SW 1271 (cell line): ENCODE measurements at places on chromosomes 3 and 15.

DNA sequence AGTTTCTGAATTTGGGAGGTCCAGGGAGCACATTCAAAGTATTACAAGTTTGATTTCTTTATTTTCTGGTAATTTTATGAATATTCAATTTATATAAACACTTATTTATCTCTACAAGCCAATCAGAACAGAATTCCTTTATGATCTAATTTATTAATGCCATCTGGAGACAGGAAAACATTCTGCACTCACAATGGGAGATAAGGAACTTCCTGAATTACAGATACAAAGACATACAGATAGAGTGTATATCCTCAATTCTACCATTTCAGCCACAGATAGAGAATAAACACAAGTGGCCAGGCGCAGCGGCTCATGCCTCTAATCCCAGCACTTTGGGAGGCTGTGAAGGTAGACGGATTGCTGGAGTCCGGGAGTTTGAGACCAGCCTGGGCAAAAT, 86.0 kb downstream of the IQCH start:
- no peak for DNase-seq

- DNase-seq = no peak
Measured at GRCh38 chr3:126515066-126515706, 2.4 kb downstream of the UROC1 start.

DNA sequence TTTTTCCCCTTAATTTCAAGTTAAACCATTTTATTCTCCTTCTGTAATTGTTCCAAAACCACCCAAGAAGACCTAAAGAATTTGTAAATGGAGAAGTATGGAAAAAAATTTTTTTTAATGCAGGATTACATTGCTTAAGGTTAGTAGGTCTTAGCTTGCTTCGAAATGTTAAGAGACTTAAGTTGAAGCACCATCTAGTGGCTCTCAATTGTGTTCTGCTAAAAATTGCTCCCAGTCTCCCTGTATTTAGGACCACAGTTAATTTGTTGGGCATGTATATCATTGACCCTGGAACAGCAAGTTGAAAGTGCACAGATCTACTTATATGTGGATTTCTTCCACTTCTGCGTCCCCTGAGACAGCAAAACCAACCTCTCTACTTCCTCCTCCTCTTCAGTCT, 32.4 kb downstream of the CD200R1L start:
- DNase-seq = peak; percentile 36

GRCh38 chr15:33503681-33504080, 192.9 kb downstream of the RYR3 start:
- DNase-seq = no peak

DNA sequence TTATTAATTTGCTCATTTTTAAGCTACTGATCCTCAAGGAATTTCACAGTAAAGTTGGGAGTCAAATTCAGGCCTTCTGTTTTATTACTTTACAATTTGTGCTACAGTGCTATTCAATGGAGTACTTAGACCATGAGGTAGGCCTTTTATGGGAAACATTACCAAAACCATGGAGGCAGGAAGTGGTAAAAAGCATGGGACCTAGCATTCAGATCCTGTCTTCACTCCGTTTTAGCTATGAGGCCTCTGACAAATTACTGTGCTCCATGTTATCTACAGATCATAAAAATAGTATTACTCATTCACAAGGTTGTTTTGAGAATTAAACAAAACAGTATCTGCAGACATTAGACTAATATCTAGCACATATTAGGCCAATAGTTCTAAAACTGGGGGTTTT, 140.6 kb upstream of the SLITRK3 start:
- no peak for DNase-seq

DNA sequence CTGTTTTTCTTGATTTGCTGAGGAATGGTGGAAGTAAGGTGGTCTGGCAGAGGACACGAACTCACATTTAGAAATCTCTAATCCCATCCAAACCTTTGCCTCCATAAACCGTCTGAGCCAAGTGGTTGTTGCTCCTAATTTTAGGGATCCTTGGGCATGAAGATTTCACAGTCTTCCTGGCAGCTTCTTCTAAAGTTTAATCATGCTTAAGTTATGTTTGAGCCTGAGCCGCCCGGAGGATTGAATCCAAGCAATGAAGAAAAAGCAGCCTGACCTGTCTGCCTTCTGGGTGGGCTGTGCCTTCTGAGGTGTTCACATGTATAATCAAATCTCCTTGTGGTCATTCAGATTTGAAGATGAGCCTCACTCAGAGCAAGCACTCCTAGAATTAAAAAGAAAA, 249.0 kb downstream of the CD47 start:
- no peak for DNase-seq

- DNase-seq = no peak
Measured at GRCh38 chr15:67836134-67836455, 3.8 kb downstream of the RNU6-1 start.

GRCh38 chr3:15497964-15498363, 23.5 kb downstream of the COLQ start:
- DNase-seq = no peak

DNA sequence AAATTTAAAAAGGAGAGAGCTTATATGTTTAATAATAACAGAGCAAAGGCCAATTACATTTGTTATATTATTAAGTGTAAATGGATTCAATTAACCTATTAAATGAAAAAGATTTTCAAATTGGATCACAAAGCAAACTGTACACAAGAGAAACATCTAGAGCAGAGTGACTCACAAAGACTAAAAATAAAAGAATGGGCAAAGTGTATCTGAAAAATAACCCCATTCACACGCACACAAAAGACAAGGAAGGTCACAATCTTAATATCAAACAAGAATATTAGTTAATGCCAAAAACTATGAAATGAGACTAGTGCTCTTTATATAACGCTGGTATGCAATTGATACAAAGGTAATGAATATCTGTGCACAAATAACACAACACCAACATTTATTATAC, 65.7 kb downstream of the MOBP start:
- no peak for DNase-seq

GRCh38 chr3:135503760-135504686, 461.5 kb upstream of the PPP2R3A start:
- DNase-seq = peak; percentile 6

- no peak for DNase-seq
Measured at GRCh38 chr3:141846050-141846433, 30.4 kb upstream of the ATP1B3 start.

GRCh38 chr3:109356442-109357155, 19.3 kb upstream of the DPPA4 start:
- DNase-seq = no peak

DNA sequence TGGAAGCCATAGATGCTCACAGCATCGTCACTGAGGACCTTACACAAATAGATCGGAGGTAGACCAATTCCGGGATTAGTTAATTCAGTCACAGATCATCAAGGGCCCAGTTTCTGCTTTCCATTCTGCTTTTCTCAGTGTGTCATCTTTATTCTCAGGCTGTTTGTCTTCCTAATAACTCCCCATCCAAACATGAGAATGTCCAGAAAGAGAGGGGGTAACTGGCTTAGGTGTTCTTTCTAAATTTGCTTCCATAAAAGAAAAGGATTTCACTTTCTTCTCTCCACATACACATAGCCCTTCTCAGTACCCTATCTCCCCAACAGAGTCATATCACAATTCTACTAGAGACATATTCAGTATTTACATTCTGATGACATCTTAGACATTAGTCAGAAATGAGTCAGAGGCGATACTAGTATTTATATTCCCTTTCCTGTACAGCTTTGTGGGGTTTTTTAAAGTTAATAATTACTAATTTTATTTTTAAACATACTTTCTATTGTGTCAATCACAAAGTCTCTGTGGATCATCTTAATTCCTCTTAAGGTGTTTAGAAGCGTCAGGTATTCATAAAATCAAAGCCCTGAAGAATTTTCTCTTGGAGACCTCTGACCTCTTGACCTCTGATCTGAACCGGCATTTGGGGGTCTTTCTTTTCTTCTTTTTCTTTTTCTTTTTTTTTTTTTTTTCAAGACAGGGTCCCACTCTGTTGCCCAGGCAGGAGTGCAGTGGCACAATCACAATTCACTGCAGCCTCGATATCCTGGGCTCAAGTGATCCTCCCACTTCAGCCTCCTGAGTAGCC, 24.3 kb upstream of the IL12A start:
- peak; percentile 63 for DNase-seq

DNA sequence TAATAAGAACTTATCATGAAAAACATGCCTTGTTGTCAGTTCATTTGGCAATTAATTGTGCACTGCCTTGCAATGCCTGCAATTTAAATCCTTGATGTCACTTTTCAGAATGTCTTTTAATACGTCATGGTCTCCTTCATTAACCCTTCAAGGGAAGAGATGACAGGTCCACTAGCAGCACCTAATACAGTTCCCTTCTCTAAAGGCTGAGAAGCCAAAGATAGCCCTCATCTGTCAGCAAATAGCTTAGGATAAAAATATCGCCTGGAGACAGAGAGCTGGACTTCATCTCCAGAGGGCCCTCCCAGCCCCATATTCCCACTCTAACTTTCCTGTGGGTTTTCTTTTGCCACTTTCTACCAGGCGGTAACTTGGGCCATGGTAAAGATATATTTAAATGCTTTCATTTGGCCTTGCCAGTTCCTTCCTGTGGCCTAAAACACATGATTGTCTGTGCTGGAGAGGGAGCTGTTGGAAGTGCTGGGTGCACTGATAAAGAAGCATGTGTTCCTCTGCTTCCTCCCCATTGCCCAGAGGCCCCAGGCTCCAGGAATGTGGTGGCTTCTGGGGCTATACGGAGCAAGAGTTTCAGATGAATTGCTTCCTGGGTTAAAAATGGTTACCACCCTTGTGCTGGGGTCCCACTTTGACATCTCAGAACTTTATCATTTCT, 76.3 kb upstream of the UMPS start:
- no peak for DNase-seq

DNA sequence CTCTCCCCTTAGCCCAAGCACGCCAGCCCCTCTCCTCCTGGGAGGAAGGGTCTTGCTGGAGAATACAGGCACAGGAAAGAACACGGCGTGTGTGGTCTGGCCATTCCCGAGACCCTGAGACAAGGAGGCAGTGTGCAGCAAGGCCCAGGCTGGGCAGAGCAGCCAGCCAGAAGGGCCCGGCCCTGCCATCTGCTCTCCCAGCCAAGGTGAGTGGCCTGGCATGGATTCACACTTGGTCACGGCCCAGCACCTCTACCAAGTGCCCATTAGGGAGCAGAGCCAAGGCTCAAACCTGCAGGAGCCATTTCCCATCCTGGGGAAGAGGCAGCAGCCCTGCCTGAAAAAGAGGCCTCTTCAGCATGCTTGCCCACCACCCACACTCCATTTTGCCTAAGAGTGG, 28.6 kb downstream of the MEGF11 start:
- no peak for DNase-seq

GRCh38 chr3:58659051-58659675, 7.4 kb downstream of the FAM3D start:
- no peak for DNase-seq

DNA sequence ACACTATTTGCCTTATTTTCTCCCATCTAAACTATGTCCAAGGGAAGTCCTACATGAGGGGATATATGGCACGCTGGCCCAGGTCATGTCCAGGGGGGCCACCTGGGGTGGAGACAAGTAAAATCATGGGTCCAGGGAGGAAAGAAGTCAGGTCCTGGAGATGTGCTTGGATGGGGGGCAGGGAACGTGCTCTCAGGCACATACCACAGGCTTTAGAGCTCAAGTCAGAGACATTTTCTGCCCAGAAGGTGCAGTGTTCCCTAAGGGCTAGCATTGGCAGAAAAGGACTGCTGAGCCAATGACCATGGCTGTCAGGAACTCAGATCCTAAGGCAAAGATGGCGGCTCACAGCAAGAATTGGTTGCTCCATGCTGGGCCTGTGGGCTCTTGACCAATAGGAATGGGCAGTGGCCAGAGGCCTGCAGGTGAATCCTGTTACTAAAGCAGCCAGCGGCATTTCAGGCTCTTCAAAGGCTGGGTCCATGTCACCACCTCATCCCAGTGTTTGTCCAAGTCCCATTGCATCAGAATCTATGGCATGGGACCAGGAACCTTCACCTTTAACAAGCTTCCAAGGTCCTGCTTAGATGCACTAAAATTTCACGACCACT, 175.0 kb downstream of the RPLP1 start:
- no peak for DNase-seq

DNA sequence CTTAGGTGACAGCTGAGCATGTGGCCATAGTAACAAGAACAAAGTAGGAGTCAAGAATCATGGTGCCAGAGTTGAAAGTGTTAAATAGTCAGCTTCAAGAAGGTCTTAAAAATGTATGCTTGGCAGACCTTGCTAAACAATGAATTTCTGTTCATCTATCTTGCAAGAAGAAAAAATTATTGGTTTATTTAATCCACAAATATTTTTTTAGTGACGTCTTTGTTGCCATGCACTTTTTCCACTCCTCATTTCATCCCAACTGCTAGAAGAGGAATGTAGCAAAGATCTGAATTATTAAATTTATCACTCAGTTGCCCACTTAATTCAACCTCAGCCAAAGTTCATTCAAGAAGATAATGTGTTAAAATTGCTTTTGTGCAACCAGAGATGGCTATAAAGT, 3.2 kb upstream of the SLC4A7 start:
- DNase-seq = no peak

DNA sequence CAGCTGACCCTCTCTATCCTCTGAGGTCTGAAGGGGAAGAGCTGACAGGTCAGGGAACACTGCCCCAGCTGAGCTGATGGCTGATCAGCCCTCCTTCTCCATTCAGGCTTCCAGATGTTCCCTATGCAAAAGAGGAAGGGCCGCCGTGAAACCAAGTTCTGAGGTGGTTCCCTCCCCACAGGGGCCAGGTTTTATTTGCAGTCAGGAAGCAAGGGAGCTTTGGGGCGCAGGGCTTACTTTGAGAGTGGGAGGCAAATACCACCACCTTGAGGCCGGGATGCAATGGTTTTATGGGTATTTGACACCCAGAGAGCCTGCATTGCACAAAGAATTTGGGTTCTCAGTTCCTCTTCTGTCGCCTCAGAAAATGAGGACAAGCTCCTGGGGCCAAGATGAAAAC, 186.9 kb downstream of the ARRDC4 start:
- DNase-seq = no peak

GRCh38 chr3:114274929-114275328, 18.9 kb upstream of the TIGIT start:
- no peak for DNase-seq

DNA sequence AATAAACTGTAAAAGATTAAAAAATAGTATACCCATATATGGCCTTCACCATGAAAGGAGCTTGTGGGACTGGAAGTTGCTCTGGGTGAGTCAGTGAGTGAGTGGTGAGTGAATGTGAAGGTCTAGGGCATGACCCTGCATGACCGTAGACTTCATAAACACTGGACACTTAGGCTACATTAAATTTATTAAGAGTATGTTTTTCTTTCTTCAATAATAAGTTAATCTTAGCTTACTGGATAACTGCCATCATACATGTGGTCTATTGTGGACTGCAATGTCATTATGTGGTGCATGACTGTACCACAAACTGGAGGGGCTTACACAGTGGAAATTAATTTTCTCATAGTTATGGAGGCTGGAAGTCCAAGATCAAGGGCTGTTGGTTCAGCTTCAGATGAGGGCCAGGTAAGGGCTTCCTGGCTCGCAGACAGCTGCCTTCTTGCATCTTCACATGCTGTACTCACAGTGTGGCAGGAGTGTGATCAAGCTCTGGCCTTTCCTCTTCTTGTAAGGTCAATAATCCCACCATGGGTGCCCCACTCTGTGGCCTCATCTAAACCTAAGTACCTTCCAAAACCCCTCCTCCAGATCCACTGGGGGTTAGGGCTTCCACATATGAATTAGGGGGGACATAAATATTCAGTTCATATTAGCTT, 40.8 kb upstream of the PRR23E start:
- no peak for DNase-seq

- no peak for DNase-seq
Measured at GRCh38 chr3:25441234-25441856, 13.3 kb downstream of the RARB start.
